ENCODE measurements at places on chromosomes 3 and 15.

DNA sequence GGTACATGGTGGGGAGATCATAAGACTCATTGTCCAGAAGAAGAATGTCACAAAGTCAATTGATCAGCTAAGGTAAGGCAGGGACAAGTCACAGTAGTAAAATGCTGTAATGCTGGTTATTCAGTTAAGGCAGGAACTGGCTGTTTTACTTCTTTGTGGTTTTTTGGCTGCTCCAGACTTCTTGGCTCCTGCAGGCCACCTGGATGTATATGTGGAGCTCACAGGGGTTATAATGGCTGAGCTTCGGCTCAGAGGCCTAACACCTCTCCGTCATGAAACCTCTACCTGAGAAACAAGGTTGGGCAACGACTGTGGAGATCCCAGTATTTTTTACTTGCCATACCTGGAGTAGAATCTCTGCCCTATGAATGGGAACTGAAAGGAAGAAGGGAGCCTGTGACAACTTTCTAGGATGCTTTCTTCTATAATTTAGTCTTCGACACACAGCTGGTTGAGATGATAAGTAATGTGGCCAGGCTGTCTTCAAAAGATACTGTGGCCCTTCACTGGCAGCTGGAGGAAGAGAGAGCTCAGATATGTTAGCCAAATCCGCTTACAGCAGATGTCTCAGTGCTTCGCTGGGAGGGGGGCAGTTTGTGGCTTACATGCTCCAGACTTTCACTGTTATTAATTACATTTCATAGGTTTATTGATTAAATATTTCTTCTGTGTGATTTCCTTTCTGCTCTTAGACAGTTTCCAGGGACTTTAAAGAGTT is 887.8 kb downstream of the IGSF11 start:
- no peak for DNase-seq

DNA sequence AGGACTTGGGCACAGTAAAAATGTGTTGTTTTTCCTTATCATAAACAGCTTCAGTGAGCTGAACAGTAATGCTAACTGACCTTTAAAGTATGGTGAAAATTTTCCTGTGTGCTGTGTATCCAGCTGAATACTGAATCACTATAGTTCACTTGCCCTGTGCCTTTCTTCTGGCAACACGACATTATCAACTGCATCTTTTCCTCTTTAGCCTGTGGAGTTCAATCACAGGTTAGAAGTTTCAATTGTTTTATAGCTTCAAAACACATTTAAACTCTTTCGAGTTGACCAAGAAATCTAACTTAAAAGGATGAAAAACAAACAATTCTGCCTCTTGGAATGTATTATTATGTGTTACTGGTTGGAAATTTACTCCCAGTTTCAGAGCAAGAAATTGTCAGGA is 1120.7 kb upstream of the ALCAM start:
- no peak for DNase-seq

- no peak for DNase-seq
These were observed 57.7 kb upstream of the ATG7 start for GRCh38 chr3:11214451-11214978.

GRCh38 chr3:128487538-128487812 is 5.5 kb downstream of the GATA2 start:
- DNase-seq: no peak

Measured in NCI-H774 (cell line).